ENCODE measurements at places on chromosomes 3 and 15.

- DNase-seq: peak; percentile 20
Measured at GRCh38 chr15:51251556-51251955, 86.8 kb downstream of the CYP19A1 start.

GRCh38 chr3:197137751-197138150, 108.1 kb upstream of the MELTF start:
- no peak for DNase-seq

DNA sequence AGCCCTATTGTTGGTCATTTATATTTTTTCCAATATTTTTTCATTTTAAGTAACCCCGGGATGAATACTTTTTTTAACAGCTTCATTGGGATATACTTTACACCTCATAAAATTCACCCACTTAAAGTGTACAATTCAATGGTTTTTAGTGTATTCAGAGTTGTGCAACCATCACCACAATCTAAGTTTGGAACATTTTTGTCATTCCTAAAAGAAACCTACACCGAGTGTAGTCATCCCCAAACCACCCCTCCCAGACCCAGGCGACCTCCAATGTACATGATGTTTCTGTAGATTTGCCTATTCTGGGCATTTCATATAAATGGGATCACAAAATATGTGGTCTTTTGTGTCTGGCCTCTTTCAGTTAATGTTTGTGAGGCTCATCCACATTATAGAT, 118.3 kb upstream of the FRMD4B start:
- DNase-seq: no peak

DNA sequence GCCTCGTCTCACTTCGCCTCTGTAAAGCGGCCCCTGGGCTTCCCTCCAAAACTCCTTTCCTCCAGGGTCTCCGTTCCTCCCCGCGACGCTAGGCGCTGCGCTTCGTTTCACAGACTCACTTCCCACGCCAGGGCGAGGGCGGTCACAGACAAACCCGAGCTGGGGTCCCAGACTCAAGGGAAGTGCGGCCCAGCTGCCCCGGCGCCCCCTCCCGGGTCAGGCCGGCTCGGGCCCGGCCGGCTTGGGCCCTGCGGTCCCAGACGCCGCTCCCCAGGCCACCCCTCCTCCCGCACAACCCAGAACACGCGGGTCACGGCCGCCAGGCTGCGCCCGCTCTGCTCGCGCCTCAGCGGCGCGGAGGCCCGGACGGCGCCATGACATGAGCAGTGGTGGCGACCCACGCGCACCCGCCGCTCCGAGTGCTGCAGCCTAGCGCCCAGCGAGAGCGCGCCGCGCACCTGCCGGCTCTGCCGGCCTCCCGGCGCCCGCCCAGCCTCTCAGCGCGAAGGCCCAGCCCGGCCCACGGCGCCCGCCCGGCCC, 547 bp downstream of the NUP210 start:
- peak; percentile 89 for DNase-seq

DNA sequence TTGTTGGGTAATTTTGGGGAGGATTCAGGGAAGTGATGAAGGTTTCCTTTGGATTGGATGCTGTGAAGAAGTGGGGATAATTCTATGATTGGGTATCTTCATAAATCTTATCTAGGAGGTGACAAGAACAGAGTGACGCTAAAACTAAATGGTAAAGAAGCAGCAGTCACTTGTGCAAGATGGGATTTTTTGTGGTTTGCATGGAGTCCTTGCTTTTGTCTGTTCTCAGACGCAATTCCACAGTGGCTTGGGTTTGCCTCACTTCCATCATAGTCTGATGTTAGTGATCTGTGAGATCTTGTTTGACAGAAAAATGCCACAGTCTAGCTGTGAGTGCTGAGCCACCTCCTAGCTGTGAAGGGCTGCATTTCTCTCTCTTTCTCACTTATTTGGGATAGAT, 26.9 kb downstream of the GTF2E1 start:
- no peak for DNase-seq

GRCh38 chr3:171135549-171135948, 109.0 kb upstream of the SLC2A2 start:
- no peak for DNase-seq

- DNase-seq: no peak
Measured at GRCh38 chr3:84082726-84083125, 876.1 kb upstream of the CADM2 start.

- no peak for DNase-seq
Measured at GRCh38 chr3:113698956-113699355, 2.5 kb upstream of the USF3 start.

- no peak for DNase-seq
Measured at GRCh38 chr3:60809857-60810610, 441.2 kb downstream of the FHIT start.

DNA sequence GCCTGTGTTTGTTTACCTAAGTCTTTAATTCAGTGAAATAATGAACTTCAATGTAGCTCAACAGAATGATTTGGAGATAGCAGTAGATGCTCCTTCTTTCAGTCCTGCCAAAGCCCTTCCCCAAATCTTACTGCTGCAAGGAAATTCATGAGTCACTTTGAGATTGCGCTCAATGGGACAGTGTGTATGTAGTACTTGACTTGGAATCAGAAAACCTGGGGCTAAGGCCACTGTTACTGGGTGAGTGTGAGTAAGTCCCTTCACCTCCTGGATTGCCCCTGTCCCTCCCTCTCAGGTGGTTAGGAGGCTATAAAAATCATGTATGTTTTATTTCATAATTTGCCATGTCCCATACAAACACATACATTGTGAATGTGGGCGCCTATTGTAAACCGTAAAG, 29.9 kb downstream of the ATP13A5 start:
- no peak for DNase-seq

- no peak for DNase-seq
Measured at GRCh38 chr3:194910414-194910984, 224.8 kb downstream of the FAM43A start.

GRCh38 chr3:174397848-174398247, 461.3 kb upstream of the NAALADL2 start:
- no peak for DNase-seq

- no peak for DNase-seq
Measured at GRCh38 chr3:125010393-125010792, 45.4 kb downstream of the HEG1 start.

Data from K562 (cell line).